ENCODE measurements at places on chromosomes 1 and 21.

DNA sequence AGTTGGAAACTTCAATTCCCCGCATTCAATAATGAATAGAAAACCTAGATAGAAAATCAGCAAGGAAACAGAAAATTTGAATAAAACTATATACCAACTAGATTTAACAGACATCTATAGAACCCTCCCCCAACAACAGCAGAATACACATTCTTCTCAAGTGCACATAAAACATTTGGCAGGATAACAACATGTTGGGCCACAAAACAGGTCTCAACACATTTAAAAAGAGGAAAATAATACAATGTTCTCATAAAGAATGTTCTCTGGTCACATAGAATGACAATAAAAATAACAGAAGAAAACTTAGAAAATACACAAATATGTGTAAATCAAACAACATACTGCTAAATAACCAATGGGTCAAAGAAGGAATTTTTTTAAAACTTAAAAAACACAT lies 24.9 kb downstream of the ITGB3BP start:
- no peak for DNase-seq

DNA sequence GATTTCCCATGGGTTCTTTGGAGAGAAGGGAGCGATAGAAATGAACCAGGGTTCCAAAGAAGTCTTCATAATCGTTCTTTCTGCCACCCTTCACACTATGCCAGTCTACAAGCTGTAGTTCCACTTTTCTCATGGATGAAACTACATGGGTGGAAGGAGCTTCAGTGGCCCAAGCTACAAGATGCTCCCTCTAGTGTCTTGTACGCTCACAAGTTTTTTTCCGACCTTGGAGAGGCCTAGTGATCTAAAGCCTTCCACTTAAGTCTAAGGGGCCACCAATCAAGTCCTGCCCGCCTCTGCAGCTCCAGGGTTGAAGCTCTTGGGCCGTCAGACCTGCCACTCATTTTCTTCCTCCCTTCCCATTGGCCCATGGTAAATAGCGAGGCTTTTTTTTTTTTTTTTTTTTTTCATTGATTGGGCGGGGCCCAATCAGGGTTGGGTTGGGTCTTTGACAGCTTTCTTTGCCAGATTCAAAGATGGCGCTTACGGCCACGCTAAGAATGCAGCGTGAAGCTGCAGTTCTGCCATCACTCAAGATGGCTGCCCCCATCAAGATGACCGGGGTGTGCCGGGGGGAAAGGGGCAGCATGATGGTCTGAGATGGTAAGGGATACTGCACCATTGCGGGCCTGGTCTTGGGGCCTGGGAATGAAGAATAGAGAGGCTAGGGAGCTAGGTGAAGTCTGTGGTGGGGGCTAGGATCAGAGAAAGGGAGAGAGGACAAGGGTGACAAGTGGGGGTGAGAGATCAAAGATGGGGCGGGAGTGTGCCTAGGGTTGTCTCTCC lies at the start of gene TOMM40L:
TOMM40L (plus strand) TSS at position 527 of the 786 bp plus-strand sequence. CDS start 430 bp downstream, outside the sequence.
- peak; percentile 97 for DNase-seq

DNA sequence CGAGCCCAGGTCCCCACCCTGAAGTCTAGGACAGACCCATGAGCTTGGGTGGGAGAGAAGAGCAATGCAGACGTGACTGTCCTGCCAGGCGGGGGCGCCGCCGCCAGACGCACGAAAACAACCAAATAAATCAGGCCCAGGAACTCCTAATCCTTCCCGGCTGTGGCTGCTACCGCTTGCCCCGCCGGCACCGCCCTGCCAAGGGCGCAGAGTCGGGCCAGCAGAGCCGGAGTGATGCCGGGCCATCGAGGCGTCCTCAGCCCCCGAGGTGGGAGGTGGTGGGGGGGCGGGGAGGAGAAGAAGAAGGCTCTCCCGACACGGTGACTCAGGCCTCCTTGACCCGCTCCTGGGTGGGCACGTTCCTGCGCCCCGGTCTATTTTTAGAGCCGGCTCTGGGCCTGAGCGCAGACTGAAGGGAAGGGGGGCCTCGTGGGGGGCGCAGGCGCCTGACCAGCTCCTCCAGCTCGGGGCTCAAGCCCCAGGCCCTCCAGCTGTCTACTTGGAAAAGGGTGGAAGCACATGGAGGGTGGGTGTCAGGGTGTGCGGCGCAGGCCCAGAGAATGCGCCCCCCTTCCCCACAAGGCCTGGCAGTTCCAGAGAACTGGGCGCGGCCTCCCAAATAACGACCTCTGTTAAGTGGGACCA lies 10.7 kb upstream of the COL16A1 start:
- DNase-seq = peak; percentile 57

GRCh38 chr1:211577277-211577818 lies 1.6 kb downstream of the SLC30A1 start:
- peak; percentile 21 for DNase-seq

GRCh38 chr1:167618366-167618765 lies 11.7 kb upstream of the RCSD1 start:
- DNase-seq = no peak

DNA sequence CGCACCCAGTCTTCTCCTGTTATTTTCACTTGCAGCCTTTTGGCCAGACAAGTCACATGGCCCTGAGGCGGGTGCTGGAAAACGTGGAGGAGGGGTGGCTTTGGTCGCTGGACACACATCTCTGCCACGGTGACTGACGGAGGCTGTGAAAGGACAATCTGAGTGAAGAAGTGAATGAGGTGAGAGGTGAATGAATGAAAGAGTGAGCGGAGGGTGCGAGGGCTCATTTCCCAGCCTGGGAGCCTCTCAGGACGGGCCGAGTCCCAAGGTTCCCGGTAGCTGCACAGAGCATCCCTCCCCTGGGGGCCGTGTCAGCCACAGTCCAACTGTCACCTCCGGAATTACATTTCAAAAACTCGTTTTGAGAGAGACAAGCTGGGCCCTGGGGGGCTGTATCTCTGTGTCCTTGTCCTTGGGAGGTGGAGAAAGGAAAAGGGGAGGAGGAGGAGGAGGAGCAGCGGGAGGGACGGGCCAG lies 89.6 kb downstream of the UBIAD1 start:
- DNase-seq = no peak

DNA sequence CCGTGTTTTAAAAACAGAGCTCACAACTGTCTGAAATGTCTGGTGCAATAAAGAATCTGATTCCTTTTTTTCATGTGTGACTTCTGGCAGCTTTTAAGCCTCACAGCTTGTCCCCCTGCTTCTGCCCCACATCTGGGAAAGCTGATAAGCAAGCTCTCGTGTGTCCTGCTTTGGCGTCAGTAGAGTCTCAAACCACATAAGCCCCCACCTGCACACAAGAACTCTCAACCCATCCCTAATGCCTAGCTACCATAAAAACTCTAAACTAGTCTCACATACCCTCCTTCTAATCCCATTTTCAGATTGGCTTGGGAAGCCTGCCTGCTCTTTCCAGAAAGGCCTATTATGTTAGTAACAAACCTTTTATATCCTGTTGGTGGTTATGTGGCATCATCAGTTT lies 94.6 kb upstream of the DAB1 start:
- no peak for DNase-seq

DNA sequence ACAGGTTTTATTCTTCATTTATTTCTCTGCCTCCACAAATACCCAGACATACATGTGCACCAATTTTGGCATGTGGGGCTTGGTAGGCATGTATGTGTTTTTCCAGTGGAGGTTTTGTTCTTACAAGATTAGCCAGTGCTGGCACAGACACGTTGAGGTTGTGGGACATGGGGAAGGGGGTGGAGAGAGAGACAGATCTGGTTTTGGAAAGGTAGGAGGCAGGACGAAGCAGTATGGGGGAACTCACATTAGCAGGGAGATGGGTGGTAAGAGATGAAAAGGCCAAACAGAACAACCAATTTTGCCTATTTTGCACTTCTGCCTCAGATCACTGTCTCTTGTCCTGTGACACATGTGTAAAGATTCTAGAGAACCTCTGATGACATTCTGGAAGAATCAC lies 166.1 kb upstream of the HMGB4 start:
- no peak for DNase-seq

DNA sequence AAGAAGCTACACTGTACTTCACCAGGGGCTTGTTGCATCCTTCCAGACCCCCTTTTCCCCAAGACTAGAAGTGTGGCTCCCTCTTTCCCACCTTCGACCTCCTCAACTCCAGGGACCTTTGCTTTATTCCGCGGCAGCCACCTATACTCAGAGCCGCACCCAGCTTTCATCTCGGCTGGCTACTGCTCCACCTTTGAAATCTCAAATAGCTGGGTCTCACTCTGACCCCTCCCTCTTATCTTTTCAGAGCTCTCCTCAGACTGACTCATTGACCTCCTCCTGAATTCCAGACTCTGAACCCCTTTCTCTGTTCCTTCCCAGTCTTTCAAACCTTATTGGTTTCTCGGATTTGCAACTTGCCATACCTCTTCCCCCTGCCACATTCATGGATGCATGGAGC lies 144.7 kb upstream of the JUN start:
- DNase-seq = no peak

GRCh38 chr1:232964601-232965000 lies 14.2 kb downstream of the NTPCR start:
- no peak for DNase-seq

DNA sequence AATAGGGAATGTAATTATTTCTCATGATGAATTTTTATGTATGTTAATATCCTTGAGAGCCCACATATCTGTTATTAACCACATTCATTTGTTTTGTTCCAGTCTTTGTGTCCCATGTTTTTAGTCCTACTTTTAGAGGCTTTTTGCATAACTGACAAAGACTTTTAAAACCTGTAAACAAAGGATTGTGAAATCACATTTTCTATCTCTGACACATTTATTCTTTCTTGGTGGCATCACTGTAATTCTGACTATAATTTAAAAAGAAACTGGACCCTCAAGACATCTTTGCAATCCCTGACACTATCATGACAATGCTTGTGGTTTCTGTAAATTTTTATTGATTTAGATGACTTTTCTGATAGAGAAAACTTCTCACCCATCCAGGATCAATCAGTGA lies 313.1 kb downstream of the SIPA1L2 start:
- DNase-seq = no peak

- DNase-seq = no peak
These were observed 618 bp upstream of the SERTAD4 start for GRCh38 chr1:210231846-210232510.

- DNase-seq = no peak
These were observed 79.9 kb downstream of the LAMC1 start for GRCh38 chr1:183103147-183103546.

DNA sequence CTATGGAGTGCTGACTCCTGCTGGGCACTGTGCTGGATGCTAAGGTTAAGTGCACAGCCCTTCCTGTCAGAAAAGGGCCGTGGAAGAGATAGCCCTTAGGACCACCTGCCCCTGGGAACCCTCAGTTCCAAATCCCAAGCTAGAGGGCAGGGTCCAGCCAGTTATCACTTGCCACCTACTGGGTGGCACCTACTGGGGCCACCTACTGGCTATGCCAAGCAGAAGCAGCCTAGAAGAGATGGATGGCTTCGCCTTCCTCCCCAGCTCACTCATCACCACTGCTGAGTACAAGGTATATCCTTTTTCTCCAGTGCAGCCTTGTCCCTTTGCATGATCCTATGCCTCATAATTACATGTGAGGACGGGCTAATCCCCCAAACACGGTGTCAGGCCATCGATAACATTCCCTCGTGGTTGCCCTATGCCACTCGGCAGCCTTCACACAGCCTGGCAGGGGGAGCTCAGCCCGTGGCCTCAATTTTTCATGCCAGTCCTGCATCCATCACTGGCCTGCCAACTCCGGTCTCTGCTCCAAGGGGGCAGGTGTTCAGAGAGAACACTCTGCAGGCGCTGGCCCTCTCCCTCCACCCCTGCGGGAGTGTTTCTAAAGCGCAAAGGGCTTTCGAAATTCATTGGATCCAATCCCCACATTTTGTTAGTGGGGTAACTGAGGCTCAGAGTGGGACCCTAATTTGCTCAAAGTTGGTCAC lies 49.0 kb downstream of the SYT2 start:
- DNase-seq = no peak
